ENCODE measurements at places on chromosomes 16 and 17.
A peak's percentile ranks its signal among the peaks of the same experiment; 100 is the strongest.

DNA sequence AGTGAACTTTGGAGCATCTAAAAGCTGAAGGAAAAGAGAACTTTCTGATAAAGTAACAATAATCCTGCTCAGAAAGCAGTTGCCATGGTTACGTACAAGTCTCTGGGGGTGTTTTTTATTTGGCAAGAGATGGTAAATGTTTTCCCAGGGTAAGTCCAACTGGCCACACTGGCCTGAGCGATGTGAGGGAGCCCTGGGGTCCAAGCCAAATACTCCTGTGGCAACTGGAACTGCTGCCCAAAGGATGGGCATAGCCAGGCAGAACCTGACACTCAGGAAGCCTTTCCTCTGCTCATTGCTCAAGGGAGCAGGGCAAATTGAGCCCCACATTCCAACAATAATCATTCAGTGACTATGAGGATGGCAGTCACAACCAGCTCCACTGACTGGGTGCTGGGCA is 26.8 kb upstream of the WSCD1 start:
- DNase-seq = no peak

DNA sequence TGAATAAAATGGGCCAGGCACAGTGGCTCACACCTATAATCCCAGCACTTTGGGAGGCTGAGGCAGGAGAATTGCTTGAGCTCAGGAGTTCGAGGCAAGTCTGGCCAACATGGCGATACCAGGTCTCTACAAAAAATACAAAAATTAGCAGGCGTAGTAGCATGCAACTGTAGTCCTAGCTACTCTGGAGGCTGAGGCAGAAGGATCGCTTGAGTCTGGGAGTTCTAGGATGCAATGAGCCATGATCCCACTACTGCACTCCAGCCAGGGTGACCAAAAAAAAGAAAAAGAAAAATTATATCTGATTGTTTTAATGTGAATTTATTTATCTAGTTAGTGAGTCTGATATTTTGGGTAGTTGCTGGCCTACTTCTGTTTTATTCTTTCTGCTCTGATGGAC is 7.0 kb downstream of the IL34 start:
- DNase-seq = no peak

- DNase-seq = no peak
Observed at GRCh38 chr17:147796-148740, 10.7 kb downstream of the SCGB1C2 start.

DNA sequence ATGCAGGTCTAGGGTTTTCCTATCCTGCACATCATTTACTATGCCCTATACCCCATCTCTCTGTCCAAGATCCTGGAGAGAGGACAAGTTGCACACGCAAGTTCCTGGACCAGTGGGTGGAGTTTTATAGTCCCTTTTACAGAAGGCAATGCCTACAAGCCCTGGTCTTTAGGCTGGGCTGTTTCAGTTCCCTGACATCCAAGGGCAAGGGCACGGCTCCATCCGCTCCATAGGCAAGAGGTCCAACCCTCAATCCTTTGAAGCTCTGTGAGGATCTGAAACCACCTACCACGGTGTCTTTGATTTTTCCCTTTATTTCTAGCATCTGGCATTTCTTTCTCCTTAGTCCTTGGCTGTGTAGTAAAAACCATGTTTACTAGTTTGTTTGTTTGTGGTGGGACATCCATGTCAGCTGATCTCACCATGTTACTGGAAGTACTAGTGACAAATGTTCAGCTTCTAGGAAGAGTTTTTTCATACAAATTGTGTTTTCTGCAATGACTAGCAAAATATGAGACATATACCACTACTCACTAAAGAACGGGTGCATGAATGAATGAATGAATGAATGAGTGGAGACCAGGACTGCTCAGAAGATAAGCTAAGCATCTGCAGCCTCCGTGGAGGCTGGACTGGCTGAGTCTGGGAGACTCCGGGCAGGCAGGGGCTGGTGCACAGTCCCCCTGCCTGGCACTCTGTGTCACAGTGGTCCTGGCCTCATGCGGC is 359.4 kb downstream of the SLC39A11 start:
- DNase-seq = no peak

GRCh38 chr17:1992541-1992940 is 32.6 kb downstream of the RTN4RL1 start:
- DNase-seq = no peak

DNA sequence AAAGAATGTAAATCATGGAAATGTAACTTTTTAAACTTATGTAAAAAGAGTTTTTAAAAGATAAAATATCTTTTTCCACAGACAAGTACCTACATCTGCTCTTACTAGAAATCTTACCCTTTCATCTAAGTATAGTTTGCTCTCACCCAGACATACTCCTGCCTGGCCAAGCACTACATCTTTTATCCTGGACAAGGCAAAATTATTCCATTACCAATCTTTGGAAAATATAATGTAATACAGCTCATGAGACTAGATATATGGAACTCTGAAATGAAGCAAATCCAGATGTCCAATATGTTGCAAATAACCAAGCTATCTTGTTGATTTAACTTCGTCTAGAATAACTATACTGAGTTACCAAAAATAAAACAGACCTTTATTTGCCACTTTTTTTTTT is 50.0 kb downstream of the VMP1 start:
- DNase-seq = no peak

GRCh38 chr17:41535764-41536481 is 7.8 kb upstream of the KRT19 start:
- DNase-seq = no peak

DNA sequence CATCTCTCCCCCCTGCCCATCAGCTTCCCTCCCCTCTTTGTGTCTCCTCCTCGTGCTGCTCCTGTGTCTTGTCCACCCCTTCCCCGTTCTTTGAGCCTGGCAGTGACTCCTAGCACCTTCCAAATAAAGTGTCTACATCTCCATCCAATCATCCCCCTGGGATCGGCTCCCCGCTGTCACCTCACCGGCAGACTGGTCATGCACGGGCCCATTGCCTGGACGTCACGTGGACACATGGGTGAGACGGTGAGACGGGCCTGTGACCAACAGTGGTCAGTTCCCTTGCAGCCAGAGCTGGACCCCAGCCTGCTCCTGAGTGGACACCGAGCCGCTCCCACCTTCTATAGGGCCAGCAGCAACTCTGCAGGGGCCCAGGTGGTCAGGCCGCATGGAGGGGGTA is 46.4 kb downstream of the COTL1 start:
- no peak for DNase-seq

GRCh38 chr17:40327244-40327729 is 18.3 kb downstream of the RARA start:
- DNase-seq = no peak

DNA sequence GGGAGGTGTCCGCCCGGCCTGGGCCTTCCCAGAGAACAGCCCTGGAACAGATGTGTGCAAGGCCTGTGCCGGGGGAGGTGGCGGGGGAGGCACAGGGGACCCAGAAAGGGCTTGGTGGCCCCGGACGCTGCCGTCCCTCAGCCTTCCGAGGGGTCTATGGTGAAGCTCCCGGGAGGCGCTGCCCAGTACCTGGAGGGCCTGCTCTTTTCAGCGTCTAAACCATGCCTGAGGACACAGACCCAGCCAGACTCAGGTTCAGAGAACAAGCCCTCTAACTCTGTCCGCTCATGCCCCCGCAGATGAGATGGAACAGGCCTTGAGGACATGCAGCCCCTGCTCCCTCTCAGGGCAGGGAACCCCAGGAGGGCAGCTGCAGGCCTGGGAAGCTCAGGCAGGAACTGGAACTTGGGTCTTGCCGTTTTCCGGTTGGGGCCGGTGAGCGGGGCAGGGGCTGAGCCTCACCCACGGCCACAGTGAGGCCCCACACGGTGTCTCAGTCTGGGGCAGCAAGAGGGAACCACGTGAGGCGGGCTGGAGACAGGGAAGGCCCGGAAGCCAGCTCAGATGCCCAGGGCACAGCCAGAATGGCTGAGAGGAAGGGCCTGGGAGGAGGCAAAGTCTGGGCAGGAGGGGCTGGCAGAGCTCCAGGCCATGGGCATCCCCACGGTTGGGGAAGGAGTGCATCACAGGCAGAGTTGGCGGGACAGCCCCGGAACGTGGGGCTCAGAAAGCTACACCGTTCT is 12.5 kb downstream of the SLC16A3 start:
- DNase-seq = peak; percentile 57

GRCh38 chr16:88130681-88131080 is 179.4 kb downstream of the BANP start:
- DNase-seq = no peak

DNA sequence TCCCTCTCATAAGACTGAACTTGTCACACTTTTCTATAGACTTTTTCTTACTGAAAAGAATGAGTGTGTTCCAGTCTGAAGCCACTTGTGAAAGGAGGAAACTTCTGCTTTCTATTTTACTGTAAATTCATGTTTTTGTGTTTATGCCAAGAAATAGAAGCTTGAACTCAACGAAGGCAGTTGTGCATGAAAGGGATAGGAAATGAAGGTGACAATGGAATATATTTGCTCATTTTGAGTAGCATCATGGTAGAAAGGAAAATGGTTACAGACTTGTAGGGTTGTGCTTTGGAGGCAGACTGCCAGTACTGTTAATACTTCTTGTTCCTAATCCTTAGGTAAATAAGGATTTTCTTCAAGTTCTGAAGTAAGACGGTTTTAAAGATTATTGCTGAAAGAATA is 8.1 kb downstream of the CLTC start:
- DNase-seq = no peak

GRCh38 chr16:52676959-52677358 is 130.0 kb upstream of the TOX3 start:
- DNase-seq = no peak

DNA sequence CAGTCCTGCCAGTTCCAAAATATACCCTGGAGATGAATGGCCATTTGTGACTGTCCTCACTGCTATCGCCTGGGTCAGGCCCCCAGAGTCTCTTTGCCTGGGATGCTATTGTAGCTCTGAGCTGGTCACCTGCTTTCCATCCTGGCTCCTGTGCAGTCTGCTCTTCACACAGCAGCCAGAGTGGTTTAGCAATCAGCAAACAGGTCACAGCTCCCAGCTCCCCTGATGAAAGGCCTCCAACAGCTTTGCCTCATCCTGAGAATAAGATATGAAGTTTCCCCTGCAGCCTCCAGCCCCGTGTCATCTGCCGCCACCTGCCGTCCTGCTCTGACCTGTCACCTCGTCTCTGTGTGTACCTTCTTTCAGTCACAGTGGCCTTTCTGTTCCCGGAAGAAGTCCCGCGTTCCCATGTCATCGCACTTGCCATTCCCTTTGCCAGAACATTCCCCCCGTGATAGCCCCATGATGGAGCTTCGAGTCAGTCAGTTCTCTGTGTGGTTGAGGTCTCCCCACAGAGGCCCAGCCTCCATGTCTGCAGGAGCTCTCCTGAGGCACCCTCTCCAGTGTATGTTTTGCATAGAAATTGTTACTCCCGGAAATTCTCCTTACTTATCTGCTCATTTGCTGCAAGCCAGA is 281.5 kb downstream of the SNX29 start:
- no peak for DNase-seq

- DNase-seq = no peak
Observed at GRCh38 chr17:3015890-3016289, 47.5 kb downstream of the OR1D5 start.

DNA sequence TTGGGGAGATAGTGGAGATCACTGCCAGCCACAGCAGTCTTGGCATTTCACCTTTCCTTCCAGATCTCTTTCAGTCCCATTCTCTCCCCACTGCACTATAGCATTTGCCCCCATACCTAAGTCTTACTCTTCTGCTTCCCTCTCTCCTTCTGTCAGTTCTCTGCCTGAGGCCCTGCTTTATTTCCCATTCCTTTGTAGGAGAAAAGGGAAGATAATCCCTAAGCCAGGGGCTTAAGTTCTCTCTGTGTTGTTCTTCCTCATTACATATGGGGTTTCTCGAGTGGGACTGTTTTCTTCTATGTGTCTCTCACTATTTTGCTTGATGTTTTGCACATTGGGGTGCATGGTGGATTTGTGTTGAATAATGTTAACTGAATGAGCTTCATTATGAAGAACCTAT is 6.4 kb downstream of the KDM6B start:
- no peak for DNase-seq

DNA sequence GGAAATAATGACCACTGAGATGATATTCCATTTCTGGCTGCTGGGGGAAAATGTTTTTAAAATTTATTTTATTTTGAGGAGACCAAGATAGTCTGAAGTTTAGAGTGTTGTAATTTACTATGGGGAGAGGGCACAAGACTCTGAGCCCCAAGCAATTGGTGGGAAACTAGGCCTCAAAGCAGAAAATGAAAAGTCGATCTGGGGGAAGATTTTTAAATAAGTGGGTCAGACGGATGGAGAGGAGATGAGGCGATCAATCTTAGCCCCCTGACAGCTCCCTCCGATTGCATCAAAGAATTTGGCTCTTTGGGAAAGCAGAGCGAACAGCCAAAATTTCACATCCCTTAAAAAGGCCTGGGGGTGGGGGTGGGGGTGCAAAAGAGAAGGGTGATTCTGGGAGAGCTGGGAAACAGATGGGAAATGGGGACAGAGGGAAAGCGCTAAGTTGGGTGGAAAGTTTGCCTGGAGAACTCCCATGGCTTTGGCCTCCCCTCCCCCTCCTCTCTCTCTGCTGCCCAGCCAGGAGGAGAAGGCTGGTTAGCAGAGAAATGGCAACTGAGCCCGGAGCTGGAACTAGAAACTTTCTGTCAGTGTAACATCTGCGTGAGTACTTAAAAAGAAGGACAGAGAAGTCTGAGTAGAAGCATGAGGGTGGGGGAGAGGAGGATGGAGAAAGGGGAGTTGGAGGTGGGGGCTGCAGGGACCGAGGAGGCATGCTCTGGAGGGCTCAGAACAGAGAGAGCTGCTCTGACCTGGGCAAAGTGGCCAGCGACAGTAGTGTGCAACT is 1.4 kb upstream of the HOXB2 start:
- no peak for DNase-seq

- no peak for DNase-seq
Observed at GRCh38 chr16:79723583-79724168, 123.1 kb upstream of the MAF start.

- DNase-seq = no peak
Observed at GRCh38 chr17:42378959-42379594, 9.2 kb downstream of the STAT3 start.

- DNase-seq = no peak
Observed at GRCh38 chr16:6406028-6406427, 926.6 kb upstream of the RBFOX1 start.

- DNase-seq = no peak
Observed at GRCh38 chr16:31182391-31182790, 2.5 kb downstream of the FUS start.

GRCh38 chr16:58855291-58855863 is 121.3 kb upstream of the GOT2 start:
- DNase-seq = no peak

GRCh38 chr17:66602659-66603384 is 232.1 kb upstream of the CACNG5 start:
- no peak for DNase-seq
